NB4 (cell line): ENCODE measurements at places on chromosomes 16 and 17.

DNA sequence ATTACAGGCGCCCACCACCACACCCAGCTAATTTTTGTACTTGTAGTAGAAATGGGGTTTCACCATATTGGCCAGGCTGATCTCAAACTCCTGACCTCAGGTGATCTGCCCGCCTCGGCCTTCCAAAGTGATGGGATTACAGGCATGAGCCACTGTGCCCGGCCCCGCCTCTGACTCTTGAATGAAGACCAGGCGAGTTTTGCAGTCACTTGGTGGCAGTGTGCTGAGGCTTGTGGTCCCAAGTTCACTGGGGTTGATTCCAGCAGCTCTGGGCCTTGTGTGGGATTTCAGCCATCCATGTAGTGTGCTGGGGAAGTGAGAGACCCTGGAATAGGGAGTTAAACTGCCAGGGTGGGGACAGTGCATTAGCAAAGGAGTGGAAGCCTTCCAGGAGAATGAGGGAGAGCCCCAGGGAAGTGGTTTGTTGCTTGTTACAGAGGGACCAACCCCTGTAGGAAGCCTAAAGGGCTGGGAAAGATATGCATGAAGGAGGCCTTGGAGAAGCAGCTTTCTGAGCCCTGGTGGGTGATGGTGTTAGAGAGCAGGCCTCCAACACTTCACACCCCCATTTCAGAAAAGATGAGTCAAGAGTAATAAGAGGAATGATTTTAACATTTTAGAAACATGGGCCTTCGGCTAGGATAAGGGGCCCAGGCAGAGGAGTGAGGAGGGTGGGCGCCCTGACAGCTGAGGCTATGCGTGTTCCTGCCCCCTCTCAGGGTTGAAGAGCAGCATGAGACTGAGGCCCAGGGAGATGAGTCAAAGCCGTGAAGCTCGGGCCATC lies 14.5 kb downstream of the PSKH1 start:
- no peak for DNase-seq

GRCh38 chr17:153851-154250 lies 16.5 kb downstream of the SCGB1C2 start:
- no peak for DNase-seq

GRCh38 chr16:49089533-49089932 lies 192.1 kb downstream of the CBLN1 start:
- no peak for DNase-seq

DNA sequence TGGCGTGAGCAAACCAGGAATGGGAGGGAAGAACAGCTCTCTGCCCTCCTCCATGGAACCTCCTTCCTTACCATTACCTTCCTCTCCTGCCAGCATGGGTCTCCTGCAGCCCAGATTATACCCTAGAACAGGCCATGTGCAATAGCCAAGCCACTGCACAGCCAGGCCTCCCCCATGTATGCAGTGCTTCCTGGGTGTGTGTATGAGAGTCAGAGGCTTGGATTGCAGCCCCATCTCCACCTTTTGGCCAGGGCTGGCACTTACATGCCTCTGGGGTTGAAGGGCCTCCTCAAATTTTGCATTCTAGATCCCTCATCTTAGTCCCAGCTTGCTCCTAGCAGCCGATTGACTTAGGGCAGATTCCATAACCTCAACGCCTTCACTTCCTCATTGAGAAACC lies 133.7 kb downstream of the GSG1L start:
- DNase-seq, result no peak

- no peak for DNase-seq
These were observed 68.1 kb downstream of the COG7 start for GRCh38 chr16:23384878-23385277.

GRCh38 chr17:82246365-82247181 lies 17.7 kb downstream of the SLC16A3 start:
- peak; percentile 80 for DNase-seq

DNA sequence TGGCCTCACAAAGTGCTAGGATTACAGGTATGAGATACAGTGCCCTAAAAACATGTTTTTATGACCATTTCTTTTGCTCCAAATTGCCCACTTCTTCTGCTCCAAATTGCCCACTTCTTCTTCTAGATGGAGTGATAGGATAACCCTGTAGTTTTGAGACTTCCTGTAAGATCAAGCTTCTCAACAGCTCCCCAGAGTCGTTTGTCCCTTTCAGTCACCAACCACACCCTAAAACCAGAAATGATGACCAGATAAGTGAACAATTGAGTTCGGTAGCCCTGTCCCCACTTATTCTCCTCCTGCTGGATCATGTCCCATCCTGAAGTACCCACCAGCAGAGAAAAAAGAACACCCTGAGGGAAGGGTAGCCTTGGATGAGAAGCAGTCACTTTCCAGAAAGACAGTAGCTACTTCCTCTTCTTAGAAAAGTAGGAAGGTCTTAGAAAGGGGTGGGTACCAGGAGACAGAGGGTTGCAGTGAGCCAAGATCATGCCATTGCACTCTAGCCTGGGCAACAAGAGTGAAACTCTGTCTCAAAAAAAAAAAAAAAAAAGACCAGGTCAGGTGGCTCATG lies 2.5 kb downstream of the ODAD4 start:
- peak; percentile 76 for DNase-seq

GRCh38 chr16:19936441-19936840 lies 51.8 kb upstream of the GPRC5B start:
- peak; percentile 76 for DNase-seq

DNA sequence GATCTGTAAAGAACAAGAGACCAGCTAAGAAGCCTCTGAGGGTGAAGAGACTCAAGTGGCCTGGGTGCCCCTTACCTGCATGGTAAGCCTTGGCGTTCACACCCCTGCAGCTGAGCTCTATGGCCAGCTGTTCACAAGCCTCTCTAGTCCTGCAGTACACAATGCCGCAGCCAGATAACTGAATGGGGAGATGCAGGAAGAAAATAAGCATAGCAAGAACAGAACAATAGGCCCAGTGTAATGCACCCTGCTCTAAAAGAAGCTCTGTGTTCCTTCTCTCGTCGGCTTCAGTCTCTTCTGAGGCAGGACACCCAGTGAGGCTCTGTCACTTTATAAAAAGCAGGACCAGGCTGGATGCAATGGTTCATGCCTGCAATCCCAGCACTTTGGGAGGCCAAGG lies 5.4 kb downstream of the RECQL5 start:
- no peak for DNase-seq

DNA sequence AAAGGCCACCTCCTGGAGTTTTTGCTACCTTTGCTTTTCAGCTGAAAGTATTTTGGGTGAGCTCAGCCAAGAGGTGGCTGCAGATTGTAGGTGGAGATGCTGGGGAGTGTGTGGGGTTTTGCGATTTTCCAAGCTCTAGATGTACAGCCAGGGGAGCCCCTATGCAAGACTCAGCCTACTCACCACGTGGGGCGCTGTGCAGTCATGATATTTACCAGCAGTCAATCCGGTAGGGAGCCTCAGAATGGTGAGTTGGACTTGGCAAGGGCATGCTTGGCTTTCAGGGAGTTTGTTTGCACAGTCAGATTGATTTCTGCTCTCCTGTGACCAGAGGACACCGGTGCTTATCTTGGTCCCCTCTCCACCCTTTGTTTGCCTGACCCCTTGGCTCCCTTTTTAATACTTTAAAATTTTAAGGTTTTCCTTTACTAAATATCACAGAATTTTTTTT lies 175.3 kb downstream of the UTP18 start:
- DNase-seq, result peak; percentile 83
